Stimulated activated CD4-positive, alpha-beta T cell treated with anti-CD3 and anti-CD28 coated beads, Interleukin-1b, Interleukin-23, amount 100 ng/mL, for 1 hour (primary cell): ENCODE measurements at places on chromosomes 7 and 10.

DNA sequence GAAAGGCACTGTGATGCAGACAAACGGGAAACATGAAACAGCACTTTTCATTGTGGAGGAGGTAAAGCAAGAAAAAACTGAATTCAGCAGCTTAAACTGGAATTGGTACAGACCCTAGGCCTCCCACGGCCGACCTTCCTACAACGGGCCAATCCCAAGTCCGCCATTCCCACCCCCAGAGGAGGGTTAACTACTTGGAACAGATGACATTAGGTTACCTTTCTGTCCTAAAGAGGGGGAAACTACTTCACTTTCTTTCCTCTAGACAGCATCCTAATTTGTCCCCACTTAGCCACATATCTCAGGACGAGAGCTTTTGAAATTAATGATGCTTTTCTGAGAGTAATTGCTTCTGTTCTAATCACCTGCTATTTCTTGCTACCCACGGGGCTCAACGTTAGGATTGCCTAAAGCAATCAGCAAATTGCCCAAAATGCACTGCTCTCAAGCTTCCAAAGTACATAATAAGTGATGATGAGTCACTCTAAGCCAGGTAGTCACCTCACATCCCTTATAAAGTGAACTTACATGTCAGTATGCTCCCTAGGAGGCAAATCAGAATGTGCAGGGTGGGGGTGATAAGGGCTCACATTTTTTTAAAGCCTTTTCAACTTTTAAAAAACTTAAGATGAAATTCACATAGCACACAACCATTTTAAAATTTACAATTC, 36.7 kb downstream of the LSM5 start:
- no peak for DNase-seq

DNA sequence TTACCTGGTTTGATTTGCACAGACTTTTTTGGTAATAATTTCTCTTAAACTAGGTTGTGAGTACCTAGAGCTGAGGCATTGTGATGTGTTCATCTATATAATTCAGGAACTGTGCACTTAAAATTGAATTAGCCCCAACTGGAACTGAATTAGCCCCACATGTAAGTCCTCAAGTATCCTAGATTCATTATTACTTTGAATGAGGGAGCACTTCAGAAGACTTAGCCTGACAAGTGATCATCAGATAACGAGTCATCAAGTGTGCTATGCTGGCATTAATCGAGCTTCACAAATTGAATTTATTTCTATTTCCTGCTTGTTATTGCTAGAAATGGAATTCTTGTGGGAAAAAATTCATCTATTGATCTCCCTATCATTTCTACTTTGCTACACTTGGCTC, 323.4 kb upstream of the SEMA3D start:
- DNase-seq = no peak

GRCh38 chr10:49168831-49169500, 19.2 kb downstream of the TMEM273 start:
- no peak for DNase-seq

DNA sequence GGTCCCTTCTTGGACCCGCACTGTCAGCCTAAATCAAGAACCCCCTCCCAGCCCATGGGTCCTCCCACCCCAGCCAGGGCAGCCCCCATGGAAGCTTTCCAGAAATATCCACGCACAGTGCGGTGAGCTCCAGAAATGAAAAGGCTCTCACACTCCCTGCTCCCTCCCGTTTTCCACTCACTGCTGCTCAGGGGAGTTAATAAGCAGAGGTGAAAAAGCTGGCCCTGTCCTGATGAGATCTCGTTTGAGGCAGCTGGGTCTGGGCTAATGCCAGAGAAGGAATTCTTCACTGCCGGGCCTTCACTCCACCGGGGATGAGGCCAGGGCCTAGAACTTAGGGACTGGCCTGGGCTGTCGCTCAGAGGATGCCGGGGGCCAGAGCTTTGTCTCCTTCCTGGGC, 102.2 kb downstream of the ZMIZ1 start:
- no peak for DNase-seq

- no peak for DNase-seq
Measured at GRCh38 chr7:4216016-4216415, 466.1 kb upstream of the FOXK1 start.

DNA sequence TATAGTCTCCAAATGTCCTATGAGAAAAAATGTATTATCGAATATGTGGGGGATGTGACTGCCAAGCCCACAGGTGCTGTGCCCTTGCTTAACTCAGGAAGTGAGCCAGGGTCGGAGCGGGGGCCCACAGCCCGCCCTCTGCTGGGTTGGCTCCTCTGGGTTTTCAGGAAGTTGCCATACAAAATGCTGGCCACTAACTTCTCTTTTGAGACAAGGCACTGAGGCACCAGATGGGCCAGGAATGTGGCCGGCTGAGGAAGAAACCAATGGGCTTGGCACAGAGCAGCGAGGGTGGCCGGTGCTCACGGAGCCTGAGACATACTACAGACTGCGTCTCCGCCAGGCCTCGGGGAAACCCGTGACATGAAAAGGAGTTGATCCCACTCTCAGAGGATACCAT, 58.9 kb downstream of the FAM53B start:
- no peak for DNase-seq

DNA sequence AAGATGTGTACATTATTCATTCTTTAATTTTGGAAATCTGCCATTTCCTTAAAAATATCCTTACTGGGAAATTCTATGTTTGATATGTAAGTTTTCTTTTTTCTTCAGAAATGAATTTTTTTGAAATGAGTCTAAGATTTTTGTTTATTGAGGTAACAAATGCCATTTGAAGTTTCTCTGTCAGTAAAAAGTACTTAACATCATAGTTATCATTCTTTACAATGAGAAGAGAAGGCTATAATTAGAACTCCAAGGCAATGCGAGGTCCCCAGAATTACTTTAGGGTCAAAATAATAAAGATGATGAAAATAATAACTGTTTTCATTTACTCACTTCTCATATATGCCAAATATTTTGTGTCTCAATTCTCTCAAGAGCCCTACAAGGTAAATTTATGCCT, 37.0 kb upstream of the RHOBTB1 start:
- no peak for DNase-seq
